ENCODE measurements at places on chromosomes 1 and 21.
A peak's percentile ranks its signal among the peaks of the same experiment; 100 is the strongest.

DNA sequence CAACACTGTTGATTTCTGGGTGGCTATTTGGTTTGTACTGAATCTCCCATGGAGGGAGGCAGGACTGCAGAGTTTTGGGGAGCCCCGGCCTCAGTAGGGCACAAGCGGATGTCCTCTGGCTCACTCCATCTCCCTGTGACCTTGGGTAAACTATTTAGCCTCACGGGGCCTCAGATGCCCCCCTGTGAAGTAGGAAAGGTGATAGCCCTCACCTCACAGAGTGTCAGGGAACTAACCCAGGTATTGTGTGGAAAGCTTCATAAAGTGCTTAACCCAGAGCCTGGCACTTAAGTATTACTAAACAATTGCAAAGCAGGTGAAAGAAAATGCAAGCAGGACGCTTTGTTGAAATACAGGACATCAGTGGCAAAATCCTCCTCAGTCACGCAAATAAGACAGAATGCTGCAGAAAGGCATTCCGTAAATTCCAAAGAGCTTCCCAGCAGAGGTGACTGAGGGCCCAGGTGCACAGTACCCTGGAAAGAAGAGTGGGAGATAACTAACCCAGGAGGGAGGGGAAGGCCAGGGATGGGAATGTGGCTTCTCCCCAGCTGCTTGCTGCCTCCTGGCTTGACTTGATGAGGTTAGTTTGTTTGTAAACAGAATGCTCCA lies 436.3 kb downstream of the PRDM2 start:
- no peaks in the 10 kb centered on the region for H3K27me3 ChIP-seq
- no peak for DNase-seq
- no peak overlapping the region for H3K27ac ChIP-seq
- H3K4me1 ChIP-seq: no peaks in the 10 kb centered on the region
- no peak overlapping the region for H3K4me3 ChIP-seq

GRCh38 chr1:51192213-51192843 lies 43.7 kb upstream of the RNF11 start:
- H3K4me3 ChIP-seq: no peak overlapping the region
- no peaks in the 10 kb centered on the region for H3K36me3 ChIP-seq
- DNase-seq: peak; percentile 56
- H3K27ac ChIP-seq: no peak overlapping the region
- H3K27me3 ChIP-seq: peaks cover 6% of the 10 kb centered on the region

GRCh38 chr1:119004129-119004527 lies 16.0 kb upstream of the TBX15 start:
- H3K4me3 ChIP-seq: no peak overlapping the region
- peaks cover 16% of the 10 kb centered on the region for H3K36me3 ChIP-seq
- no peak overlapping the region for H3K27ac ChIP-seq
- DNase-seq: no peak
- H3K4me1 ChIP-seq: peaks cover 20% of the 10 kb centered on the region

GRCh38 chr1:83588140-83588539 lies 410.8 kb downstream of the TTLL7 start:
- H3K4me3 ChIP-seq: no peak overlapping the region
- H3K27me3 ChIP-seq: no peaks in the 10 kb centered on the region
- H3K27ac ChIP-seq: no peak overlapping the region
- no peaks in the 10 kb centered on the region for H3K36me3 ChIP-seq

DNA sequence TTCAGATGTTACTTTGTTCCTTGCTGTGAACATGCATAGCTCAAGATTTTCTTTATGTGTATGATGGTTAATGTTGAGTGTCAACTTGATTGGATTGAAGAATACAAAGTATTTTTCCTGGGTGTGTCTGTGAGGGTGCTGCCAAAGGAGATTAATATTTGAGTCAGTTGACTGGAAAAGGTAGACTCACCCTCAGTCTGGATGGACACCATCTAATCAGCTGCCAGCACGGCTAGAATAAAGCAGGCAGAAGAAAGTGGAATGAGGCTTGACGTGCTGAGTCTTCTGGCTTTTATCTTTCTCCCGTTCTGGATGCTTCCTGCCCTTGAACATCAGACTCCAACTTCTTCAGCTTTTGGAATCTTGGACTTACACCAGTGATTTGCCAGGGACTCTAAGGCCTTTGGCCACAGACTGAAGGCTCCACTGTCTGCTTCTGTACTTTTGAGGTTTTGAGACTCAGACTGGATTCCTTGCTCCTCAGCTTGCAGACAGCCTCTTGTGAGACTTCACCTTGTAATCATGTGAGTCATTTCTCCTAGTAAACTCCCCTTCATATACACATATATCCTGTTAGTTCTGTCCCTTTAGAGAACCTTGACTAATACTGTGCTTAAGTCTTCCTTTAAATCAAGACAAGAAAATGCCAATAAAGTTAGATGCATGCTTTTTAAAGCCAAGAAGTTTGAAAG lies 626.6 kb downstream of the KCNT2 start:
- no peak overlapping the region for H3K4me3 ChIP-seq
- no peaks in the 10 kb centered on the region for H3K4me1 ChIP-seq
- H3K36me3 ChIP-seq: no peaks in the 10 kb centered on the region

- no peaks in the 10 kb centered on the region for H3K4me1 ChIP-seq
- no peak overlapping the region for H3K4me3 ChIP-seq
- no peaks in the 10 kb centered on the region for H3K27me3 ChIP-seq
- H3K27ac ChIP-seq: no peak overlapping the region
Measured at GRCh38 chr1:70906800-70907199, 140.8 kb downstream of the PTGER3 start.
